ENCODE measurements at places on chromosomes 7 and 10.
A peak's percentile ranks its signal among the peaks of the same experiment; 100 is the strongest.

DNA sequence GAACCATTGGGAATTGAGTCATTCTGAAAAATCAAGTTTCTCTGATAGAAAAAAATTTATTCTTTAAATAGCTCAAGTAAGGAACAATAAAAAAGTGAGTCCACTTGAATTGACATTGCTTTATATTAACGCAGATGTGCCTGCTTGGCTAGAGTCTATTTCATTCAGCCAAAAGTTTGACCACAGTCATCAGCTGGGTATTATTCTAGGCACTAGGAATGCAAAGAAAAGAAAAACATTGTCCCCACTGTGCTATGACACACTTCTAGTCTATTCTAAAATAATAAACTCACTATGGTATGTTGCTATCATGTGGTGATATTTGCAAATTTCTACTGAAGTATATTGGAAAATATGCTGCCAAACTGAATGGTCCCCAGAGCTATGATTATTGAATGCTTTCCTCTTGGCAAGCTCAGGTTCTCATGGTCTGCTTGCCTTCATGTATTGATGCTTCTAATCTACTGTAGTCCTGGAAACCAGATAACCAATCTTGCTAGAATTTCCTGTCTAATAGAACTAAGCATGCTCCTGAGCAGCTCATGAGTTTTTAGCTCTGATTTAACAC, 8.3 kb downstream of the SFRP4 start:
- DNase-seq: no peak

- no peak for DNase-seq
Observed at GRCh38 chr10:113442336-113442735, 110.5 kb upstream of the HABP2 start.

- DNase-seq: no peak
Observed at GRCh38 chr7:87369216-87369615, 23.8 kb downstream of the CROT start.

DNA sequence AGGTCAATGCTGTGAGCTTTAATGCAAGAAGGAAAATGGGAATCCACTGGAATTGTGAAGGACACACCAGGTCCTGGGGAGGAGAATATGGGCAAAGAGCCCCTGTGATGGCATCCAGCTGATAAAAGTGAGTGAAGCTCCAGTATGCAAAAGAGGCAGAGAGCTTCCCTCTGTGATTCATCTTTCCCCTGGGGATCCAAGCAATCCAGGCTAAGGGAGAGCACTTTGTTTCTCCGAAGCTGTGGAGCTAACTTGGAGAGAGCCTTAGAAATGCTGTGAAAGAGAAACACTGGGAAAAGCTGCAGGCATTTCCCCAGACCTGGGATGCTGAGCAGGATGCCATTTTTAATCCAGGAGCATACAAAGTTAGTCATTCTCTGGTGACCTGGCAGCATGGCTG, 489.5 kb downstream of the SH2D4B start:
- DNase-seq: no peak

GRCh38 chr10:74823791-74824183, 2.6 kb upstream of the KAT6B start:
- DNase-seq: no peak

DNA sequence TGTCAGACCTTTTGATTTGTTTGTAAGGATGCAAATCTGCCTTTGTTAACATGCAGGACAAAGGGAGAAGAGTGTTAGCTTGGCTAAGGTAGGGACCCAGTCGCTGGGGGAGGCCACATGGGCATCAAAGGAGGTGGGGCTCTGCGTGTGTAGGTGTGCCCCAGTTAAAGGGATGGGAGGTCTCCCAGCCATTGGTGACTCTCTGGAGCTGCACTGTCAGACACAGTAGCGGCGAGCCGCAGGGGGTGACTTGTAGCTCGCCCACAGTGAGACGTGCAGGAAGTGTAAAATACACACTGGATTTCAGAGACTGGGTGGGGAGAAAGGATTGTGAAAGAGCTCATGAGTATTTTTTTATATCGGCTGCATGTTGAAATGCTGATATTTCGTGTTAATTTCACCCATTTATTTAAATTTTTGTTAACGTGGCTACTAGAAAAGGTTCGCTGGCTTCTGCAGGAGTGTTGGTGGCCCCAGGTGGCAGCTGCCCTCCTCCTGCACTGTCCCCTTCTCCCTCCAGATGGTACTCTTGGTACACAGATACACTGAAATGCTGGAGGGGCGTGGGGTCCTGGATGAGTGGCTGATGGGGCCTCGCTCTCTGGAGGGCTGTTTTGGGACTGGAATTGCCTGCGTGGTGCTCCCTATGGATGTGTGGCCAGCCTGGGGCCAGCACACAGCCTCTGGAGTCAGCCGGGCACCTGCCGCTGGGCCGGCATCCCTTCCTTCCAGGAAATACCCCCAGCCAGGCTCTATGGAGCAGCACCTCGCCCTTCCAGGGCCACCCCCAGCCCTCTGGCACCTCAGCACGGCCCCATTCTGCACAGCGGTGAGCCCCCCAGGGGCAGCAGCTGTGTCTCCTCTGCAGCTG, 59.2 kb downstream of the LHPP start:
- no peak for DNase-seq

DNA sequence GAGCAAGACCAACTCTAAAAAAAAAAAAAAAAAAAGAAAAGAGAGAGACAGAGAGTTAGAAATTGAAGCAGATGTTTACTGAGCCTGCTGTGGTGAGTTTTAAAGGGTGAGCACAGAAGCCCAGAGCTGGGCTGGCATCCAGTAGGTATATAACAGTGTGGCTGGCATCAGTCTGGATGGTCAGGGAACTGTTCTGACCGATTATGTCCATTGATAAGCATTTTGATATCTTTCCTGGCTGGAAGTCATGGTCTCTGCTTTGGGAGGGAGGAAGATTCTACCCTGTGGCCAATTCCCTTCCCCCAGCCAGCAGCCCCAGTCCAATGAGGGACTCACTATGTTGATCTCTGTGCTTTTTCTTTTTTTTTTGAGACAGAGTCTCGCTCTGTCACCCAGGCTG, 65.2 kb upstream of the PODXL start:
- DNase-seq: no peak

- no peak for DNase-seq
Observed at GRCh38 chr10:51524041-51524440, 175.4 kb downstream of the CSTF2T start.

DNA sequence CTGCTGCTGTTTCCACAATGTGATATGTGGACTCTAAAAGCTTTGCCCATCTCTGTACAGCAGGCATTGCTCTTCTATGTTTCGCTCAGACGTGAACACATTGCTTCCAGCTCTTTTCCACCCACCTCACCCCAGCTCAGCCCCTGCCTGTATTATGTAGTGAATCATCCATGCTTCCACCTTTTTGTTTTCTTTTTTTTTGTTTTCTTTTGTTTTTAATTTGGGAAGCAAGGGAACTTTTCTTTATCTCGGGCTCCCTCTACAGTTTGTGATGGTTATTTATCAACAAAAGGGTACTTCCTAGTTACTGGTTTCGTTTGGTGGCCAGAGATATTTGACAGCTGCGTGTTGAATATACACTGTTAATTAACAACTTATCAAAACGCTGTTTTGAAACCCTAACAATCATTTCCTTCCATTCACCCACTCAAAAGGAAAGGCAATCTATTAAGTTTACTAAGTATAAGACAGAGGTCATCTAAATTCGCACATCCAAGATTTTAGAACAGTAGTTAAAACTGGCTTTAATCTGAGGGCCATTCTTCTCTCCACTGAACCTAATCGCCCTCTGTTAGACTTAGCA, 127.9 kb upstream of the STK17A start:
- DNase-seq: no peak

DNA sequence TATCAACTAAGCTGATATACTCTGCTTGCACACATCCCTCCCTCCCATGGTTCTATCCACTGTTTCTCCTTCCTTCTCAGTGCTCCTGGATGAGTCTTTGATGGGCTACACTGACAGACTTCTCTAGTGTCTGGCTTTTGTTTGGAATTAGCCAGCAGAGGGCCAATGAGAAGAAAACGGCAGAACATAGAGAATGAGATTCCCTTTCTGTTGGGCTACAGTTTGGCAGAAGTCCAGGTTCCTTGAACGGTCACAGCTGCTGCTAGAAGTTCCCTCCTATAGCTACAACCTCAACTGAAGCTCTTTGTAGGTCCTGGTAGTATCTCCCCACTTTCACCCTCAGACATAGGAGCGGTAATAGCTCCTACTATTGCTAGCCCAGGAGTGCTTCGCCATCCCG, 251.1 kb upstream of the LRRN3 start:
- DNase-seq: peak; percentile 83

- no peak for DNase-seq
Observed at GRCh38 chr10:24575481-24576002, 148.1 kb downstream of the ARHGAP21 start.

DNA sequence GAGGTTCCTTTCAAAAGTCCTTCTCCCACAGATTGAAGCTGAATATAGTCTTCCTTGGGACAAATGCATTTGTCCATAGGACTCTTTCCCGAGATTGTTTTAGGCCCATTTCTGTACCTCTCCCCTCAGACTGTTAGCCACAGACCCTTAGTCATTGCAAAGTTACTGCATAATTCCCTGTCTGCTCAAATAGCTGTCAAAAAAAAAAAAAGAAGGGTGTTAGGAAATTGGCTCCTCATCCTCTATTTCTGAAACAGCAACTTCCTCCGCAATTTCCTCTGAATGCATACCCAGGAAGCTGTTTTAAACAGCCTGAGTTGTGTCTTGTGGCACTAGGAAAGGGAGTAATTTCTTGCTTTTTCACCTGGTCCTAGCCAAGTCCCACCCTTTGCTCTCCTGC, 5.4 kb downstream of the LRRC4 start:
- DNase-seq: no peak

DNA sequence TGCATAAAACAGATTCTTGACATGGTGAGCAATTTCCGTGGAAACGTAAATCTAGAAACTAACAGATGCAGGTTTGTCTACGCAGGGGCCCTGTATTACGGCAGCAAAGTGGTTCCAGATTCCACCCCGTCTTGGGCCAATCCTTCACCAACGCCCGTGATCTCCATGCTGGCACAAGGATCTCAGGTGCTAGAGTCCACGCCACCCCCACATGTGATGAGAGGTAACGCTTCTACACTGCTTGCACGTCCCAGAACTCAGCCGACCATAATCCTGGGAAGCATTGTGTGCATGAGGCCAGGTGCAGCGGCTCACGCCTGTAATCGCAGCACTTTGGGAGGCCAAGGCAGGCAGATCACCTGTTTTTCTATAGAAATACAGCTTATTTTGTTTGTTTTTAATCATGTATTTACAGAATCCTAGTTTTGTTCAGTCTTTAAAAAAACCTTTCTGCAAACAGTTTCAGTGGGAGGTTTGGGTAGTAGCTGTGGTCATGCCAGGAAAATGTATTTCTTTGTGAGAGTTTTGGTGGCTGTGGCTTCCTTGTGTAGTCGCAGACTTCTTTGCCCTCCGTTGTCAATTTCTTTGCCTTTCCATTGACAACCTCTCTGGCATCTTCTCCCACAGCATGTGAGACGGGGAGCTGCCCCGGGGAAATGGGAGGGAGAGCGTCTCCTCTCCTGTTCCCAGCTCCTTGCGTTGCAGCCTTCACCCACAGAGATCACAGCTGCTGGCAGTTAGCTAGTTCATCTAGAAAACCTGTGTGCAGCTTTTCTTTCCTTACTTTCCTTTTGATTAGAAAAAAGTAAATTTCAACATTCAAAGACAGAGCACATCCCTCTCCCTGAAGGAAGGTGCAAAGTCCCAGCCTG, 35.7 kb downstream of the ITIH2 start:
- DNase-seq: no peak

GRCh38 chr7:112581529-112581928, 100.7 kb downstream of the LSMEM1 start:
- no peak for DNase-seq

DNA sequence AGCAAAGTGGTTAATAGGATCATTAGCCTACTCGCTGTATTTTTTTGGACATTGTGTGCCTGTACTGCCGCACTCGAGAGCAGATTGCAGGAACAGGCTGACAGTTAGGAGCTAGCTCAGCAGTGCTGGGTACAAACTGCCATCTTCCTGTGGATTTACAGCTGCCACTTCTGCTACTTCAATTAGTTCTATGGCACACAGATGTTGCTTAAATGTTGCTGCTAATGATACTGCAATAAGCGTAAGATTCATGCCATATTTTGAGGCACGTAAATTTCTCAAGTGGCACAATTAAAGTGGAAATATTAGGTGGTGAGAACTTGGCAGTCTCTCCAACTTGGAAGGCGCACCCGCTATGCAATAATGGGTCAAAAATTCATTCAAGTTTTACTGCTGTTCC, 171.9 kb downstream of the EBF3 start:
- DNase-seq: no peak

DNA sequence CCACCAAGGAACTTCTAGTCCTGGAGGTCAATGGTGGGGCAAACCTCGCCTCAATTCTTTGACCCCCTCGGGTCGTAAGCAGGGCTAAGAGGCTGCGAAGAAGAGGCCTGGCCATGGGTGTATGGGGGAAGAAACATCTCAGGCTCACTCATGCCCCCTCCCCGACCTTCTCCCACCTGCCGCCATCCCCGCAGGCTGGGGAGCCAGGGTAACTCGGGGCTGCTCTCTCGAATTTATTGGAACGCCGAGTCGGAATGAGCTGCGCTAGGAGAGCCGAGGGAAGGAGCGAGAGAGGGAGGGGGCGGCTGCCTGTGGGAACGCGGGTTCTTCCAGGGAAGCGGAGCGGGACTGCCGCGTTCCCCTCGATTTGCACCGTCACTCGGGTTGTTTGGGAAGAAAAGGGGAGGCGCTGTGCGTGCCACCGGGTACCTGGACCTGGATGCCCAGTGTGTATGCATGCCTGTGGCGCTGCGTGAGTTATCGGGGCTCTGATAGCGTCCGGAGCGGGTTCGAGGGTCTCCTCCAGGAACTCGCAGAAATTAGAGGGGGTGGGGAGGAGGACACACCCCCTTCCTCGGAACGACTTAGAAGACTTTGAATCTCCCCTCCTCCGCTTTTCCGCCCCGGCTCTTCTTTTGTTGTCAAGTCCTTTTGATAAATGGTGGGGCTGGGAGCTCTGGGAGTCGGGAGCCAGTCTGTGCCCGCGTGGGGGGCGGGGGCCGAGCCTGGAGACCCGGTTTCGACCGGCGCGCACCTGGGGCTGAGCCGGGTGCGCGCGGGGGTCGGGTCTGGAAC, 1.8 kb upstream of the ZNF503 start:
- DNase-seq: peak; percentile 44

DNA sequence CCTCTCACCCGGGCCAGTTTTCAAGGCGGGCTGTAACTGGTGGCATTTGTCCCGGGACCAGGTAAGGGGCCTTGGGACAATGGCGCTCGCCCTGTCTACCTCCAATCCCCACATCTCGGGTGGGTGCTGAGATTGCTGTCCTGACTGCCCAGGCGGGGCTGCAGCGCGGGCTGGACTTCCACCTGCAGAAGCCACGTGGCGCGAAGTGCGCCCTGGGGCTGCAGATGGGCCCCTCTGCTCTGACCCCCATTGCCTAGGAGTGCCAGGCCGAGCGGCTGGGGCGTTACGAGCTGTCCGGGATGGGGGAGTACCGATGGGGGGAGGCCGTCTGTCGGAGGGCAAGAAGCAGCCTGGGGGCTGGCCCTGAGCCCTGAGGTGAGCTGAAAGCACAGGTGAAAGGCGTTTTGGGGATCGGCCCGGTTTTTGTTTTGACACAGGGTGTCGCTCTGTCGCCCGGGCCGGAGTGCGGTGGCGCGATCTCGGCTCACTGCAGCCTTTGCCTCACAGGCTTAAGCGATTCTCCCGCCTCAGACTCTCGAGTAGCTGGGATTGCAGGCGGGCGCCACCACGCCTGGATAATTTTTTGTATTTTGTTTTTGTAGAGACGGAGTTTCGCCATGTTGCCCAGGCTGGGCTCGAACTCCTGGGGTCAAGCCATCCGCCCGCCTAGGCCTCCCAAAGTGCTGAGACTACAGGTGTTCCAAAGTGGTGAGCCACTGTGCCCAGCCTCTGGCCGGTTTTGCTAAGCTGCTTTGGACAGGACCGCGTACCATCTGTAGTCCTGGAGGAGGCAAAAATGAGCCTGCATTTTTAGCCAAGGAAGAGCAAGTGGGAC, at the start of gene SFXN2:
Gene SFXN2, plus strand, starts transcription at position 16 of the 835 bp plus-strand sequence. CDS start 12,001 bp downstream, outside the sequence.
- DNase-seq: no peak

Data from COR-L47 (cell line).